ENCODE measurements at places on chromosomes 3 and 15.
A peak's percentile ranks its signal among the peaks of the same experiment; 100 is the strongest.

DNA sequence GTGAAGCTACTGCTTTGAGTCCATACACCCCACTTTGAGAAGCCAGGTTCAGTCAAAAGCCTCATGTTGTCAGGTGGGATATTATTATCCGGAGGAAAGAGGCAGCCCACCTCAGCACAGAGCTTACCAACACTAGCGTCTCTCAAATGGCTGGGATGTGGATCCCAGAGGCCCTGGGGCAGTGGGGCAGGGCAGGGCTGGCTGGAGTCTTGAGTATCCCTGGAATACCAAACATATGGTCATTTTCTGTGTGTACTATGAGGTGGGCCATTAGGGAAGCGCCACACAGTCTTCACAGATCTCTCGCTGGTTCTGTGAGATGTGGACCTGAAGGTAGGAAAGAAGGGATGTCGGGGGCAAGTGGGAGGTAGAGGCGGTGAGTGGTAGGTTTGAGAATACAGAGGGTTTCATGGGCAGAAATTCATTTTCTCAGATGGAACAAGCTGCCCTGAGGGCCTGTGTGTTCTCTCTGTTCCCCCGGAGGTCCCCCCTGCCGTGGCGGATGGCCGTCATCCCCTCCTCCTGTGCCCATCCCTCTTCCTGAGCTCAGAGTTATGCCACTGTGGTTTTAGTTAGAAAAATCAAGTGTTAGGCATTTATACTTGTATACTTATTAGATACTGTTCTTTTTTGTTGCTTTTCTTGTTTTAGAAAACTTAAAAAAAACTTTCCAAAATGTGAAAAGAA, 66.4 kb downstream of the USP13 start:
- DNase-seq: peak; percentile 39

DNA sequence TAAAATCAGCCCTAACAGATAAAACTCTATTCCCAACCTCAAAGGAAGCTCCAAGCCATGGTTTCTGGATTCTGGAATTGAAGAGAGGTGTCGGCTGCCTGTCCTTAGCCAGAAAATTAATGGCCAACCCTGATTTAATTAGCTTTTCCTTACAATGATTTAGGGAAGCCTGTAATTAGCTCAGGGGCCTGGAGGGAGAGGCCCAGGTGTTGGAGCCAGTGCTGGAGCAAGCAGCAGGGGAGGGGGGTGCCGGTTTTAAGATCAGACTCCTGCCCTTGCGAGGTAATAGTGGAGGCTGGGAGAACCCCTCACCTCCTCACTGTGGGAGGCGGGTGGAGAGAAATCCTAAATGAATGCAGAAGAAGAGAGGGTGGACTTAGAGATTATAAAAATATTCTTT, 14.7 kb upstream of the ATP2B2 start:
- DNase-seq: no peak

DNA sequence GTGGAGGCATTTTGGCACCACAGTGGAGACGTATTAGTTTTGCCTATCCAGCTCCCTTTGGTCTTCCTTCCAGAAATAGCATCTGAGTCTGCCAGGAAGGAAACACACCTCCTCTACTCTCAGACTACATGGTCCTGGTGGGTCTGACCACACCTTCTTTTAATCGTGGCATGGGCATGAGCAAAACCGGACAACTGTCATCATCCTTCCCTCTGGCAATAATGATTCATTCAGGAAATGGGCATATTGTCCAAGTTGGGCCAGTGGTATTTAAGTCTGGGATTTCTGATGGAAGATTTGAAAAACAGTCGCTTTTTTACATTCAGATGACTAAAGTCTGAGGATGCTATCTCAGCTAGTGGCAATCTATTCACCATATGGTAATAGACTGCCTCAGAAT, 601.0 kb upstream of the ADAMTS9 start:
- DNase-seq: no peak

DNA sequence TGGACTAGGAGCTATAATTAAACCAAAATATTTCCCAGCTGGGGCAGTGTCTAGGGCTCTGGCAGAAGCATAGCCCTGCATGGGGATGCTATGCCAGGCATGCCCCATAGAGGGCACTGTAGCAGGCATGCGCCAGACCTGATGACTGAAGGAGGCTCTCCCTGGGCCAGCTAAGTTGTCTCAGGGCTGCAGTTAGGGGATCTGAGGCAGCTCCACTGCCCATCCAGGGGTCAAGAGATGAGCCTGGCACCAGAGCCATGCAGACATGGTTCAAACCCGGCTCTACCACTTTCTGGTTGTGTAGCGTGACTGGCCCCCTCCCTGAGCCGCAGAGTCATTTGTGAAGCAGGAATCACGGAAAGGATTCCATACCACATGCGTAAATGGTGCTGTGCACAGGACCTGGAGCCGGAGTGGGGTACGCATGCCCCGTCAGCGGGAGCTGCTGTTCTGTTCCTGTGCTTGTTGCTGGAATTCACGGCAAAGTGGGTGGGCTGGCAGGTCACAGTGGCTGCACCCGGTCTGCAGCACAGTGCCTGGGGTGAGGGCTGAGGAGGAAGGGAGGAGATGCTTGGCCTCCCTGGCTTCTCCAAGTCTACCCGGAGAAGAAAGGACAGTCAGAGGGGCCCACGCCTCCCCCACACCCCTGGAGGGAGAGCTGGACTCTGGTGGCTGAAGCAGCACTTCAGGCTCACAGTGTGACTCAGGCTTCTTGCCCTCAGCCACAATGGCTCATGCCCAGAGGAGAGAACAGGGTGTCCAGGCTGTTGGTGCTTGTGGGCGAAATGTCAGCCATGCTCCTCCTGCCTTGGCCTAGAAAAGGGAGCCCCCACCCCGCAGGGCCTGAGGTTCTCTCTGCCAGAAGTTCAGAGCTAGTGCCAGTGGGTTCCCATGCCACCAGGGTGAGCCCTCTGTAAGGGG, 43.1 kb downstream of the DNASE1L3 start:
- DNase-seq: peak; percentile 79

DNA sequence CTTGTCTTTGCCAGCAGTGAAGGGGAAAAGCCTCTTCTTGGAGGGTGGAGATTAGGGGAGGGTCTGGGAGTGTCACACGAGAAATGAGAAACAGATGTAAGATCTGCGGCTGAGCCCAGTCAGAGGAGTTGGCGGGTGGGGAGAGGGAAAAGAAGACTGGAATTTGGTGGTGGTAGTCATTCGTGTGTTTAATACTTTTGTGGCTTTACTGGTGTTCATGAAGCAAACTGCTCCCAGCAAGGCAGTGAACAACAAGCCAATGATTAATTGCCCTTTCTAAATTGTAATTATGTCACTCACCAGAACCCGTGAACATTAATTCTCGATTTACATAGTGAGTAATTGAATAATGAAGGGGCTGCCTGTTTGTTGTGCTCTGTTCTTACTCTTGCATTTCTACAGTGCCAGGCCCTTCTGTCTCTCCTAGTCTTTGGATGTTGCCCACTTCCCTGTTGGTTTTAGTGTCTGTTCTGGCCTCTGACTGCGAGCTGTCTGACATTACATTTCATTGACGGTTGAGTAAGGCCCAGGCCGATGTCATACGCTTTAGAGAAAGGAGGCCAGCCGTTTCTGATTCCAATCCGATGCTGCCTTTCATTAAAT, 78.0 kb downstream of the CHCHD6 start:
- no peak for DNase-seq

DNA sequence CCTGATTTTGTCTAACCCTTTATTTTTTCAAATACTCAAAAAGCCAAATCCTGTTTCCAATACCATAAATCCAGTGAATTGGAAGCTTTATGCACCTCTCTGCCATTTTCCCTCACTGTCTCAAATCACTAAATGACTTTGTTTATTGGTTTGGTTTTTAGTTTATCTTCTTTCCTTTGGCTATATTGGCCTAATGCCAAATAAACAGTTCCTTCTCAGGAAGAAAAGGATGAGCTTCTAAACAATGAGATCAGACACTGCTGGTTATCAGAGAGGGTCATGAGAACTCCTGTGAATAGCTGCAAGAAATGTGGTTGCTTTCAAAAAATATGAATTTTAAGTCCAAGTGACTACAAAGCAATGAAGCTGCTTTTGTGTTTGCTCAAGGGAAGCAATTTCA, 359.9 kb downstream of the MECOM start:
- DNase-seq: no peak

GRCh38 chr3:23894254-23895061, 22.3 kb downstream of the NKIRAS1 start:
- no peak for DNase-seq
